ENCODE measurements at places on chromosomes 7 and 10.

GRCh38 chr10:91043173-91043910 is 122.5 kb upstream of the ANKRD1 start:
- DNase-seq = no peak

- DNase-seq = no peak
Observed at GRCh38 chr10:121910673-121911420, 17.0 kb downstream of the ATE1 start.

DNA sequence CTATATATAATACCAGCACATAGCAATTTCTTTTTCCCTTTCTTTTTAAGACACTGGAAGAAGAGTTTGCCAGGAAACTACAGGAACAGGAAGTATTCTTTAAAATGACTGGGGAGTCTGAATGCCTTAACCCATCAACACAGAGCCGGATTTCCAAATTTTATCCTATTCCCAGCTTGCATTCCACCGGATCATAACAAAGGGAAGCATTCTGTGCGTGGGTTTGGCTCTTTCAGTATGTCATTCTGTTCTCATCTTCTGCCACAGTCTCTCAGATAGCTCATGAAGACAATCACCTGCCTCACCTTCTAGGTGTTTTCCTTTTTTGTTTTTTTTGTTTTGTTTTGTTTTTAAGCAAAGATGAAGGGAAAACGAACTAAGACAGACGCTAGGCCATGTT is 58.6 kb downstream of the SLK start:
- no peak for DNase-seq

DNA sequence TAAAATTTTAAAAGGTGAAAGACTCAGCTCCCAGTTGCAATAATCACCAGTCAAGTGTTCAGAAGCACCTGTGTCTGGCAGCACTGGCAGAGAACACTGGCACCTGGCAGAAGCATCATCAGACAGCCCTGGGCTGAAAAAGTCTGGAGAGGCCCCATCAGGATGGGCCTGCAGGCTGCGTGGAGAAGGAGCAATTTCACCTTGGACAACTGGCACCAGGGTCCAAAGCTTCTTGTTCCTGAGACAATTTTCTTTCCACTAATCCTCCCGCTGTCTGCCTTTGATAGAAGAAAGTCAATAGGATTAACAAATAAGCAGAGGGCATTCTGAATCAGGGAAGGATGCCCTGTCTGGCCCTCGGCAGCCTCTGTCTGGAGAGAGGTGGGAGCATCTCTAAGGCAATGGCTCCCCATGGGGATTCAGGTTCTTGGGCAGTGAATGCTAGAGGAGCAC is 6.5 kb downstream of the COBL start:
- no peak for DNase-seq

DNA sequence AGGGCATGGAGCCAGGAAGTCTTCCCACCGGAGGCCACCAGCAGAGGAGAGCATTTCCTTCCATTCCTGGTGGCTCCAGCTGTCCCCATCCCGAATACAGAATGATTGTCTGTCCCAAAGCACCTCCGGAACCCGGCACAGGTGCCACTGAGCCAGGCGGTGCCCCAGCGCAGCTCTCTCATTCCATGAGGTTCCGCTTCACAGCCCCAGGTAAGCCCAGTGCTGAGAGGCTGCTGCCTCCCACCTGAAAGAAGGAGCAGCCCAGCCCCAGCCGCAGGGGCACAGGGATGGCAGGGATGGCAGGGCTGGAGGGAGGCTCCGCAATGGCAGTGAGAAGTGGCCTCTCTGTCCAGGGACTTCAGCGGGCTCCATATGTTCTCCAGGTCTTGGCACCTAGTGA is 162.1 kb upstream of the TCERG1L start:
- DNase-seq = no peak

GRCh38 chr10:123297175-123297574 is 143.0 kb downstream of the BUB3 start:
- no peak for DNase-seq

DNA sequence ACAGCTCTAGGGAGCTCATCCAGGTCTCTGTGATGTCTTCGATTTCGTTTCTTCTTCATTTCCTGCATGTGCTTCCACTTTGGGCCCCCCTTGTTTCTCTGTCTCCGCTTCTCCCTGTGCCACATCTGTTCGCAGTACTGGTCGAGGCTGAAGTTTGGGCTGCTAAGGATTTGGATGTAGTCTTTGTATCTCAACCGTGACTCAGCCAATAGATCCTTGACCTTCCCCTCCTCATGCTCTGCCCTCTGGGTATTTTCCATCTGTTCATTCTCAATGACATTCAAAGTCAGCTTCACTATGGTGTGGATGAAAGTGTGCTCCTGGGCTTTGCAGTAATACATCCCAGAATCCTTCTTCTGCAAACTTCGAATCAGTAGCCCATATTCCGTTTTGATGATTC is 187.4 kb downstream of the SEMA3D start:
- no peak for DNase-seq

GRCh38 chr7:45923290-45923689 is 2.2 kb upstream of the IGFBP3 start:
- peak; percentile 45 for DNase-seq

DNA sequence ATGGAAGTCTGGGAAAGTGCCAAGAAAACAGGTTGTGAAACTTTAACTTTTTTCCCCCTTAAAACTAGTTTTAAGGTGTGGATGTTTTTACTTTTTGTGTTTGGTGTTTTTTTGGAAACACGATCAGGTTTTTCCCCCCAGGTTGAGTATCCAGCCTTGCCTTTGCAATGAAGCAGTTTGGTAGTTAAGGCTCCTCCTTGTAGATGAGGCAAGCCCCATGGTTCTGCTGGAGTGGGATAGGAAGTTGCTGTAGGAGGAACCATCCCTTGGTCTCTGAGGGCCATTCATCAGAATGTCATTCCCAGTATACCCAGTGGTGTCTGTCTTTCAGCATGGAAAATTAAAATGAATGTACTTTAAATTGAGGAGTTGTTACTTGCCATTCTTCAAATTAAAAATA is 2.7 kb downstream of the CUL1 start:
- no peak for DNase-seq

- DNase-seq = no peak
Observed at GRCh38 chr7:150325110-150325611, 1.8 kb upstream of the ACTR3C start.

DNA sequence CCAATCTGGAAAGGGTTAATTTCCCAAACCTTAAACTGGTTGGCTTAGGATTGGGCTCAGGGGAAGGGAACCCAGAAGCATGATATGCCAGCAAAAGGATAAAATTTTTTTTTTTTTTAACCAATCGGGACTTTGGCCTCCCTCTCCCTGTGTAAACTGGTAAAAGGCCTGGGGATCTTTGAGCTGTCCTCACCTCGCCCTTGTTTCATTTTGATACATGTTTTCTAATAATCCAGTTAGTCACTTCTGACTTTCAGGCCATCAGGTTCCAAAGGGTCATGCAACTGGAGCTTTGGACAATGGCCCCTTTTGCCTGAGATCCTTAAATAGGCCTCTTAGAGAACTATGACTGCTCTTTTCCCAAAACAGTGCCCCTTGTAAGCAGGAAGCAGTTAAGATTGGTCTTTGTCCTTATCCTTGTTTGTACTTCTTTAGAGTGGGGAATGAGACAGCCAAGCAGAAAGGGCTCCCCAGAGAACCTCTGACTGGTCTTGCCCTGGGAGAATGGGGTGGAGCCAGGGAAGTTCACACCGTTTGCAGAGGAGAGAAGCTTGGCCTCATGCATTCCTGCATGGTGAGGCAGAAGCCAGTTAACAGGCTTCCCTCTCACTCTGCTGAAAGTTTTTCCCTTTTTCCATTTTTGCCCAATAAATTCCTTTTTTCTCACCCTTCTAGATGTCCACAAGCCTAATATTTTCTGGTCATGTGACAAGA is 424.2 kb upstream of the CNTNAP2 start:
- no peak for DNase-seq

GRCh38 chr10:124417895-124418725 is 613 bp downstream of the OAT start:
- no peak for DNase-seq

GRCh38 chr7:37363536-37364491 is 84.8 kb downstream of the ELMO1 start:
- no peak for DNase-seq

- no peak for DNase-seq
Observed at GRCh38 chr10:117334066-117334465, 41.2 kb downstream of the PDZD8 start.

DNA sequence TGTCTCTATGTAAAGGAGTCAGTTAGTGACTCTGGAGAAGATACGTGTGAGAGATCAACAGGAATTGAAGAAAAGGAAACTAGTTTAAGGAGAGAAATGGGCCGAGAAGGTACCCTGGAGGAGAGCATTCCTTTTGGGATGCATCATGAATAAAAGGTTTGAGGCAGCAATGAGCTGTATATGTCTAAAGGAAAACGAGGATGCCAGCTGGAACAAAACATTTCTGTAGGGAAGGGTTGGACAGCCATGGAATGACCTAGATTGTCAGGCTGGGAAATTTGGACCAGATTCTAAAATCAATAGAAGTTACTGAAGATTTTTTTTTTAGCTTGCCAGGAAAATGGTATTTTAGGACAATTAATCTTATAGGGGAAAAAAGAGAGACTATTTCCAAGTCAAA is 17.2 kb upstream of the MPP7 start:
- no peak for DNase-seq

- DNase-seq = no peak
Observed at GRCh38 chr10:16777473-16778370, 39.5 kb downstream of the RSU1 start.

DNA sequence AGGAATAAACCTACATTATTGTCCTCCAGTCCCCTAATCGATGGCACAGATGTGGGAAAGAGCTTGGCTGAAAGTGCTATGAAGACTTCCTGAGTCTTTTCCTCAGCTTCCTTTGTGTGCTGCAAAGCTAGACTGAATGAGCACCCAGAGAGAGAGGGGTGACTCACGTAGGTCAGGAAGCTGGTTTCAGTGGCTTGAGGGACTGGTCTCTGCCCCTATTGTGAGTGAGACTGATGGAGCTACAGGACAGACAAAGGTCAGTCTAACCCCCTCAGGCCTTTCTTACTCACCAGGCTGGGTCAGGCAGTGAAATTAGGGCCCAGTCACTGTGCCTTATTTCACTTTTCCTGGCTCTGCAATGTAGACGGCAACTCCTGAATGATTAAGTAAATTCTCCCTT is 171.1 kb upstream of the GRB10 start:
- DNase-seq = no peak

DNA sequence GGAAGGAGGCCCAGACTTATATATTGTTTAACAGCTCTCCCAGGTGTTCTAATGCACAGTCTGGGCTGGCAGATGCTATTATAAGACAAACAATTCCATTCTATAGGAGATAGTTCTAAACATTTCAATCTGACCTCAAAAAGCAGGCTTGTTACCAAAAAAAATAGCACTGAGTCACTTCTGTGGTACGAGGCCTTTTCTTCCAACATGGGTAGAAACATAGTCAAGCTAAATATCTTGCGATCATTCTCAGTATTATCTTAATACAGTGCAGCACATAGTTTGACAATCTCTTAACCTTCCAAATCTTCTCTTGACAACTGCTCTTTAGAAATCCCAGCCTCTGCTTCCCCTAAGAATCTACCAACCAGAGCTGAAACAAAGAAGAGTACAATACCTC is 46.6 kb upstream of the MKX start:
- no peak for DNase-seq

GRCh38 chr7:33854178-33854577 is 51.2 kb upstream of the BMPER start:
- no peak for DNase-seq

DNA sequence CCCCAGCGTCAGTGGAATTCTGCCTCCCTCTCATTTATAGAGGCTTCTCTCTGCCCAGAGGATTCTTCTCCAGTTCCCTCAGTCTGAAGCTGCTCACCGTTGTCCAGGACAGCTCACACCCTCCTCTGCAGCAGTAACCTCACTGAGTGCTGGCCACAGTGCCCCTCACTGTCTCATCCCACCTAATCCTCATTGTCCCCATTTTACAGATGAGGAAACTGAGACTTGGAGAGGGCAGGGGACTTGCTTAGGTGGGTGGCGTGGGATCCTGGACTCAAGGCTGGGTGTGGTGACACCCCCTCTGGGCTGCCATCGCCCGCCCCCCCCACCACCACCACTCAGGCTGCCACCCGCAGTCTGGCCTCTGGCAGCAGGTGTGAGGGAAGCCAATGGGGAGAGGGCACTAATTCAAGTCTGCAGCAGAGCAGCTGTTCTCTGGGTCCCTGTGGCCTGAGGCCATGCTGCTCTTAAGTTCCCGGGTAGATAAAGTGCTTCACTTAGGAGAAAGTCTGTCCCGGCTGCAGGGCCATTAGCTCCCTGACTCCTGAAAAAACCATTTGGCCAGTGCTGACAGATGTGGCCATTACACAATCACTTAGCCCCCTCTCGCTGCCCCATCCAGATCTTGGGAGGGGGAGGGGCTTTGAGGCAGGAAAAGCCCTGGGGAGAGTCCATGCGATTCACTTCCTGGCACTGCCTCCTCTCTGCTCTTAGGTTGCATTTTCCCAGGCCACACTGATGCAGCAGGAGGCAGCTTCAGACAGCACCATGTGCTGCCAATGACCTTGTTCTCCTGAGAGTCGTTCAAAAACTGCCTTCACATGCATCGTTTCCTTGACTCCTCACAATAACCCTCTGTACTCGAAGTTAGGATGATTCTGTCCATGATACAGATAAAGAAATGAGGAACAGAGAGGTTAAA is 36.3 kb downstream of the DRGX start:
- no peak for DNase-seq

DNA sequence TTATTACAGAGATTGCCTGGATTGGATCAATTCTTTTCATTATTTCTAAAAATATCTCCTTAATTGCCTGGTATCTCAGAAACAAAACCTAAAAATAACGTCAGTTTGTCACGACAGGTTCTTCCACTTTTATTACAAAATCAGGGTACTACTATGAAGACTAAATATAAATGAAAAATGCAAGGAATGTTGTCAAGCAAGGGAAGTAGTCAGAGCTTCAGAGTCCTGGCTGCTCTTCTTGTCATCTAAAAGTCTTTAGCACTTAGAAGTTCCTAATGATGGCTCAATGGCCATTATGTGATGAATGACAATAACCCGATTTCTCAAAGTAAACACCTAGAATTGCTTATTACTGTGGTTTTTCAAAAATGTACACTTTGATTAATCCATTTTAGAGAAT is 192.2 kb downstream of the SEMA3A start:
- DNase-seq = no peak

DNA sequence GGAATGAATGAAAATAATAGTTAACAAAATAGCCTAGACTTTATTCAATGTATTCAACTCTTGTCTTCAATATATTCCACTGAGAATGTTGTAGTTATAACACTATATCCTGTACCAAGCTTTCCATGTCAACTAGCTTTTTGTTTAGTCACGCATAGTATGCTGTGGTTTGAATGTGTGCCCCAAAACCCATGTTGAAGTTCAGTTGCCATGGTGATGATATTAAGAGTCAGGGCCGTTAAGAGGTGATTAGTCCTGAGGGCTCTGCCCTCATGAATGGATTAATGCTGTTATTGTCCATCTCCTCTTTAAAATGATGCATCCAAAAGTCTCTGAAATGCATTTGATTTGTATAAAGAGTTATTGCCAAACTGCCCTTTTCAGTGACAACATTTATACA is 887.6 kb downstream of the NRG3 start:
- DNase-seq = no peak

All from substantia nigra (tissue), 51 donors.